ENCODE measurements at places on chromosomes 16 and 17.

- DNase-seq: no peak
These were observed 5.4 kb downstream of the ZCCHC14 start for GRCh38 chr16:87487361-87487924.

DNA sequence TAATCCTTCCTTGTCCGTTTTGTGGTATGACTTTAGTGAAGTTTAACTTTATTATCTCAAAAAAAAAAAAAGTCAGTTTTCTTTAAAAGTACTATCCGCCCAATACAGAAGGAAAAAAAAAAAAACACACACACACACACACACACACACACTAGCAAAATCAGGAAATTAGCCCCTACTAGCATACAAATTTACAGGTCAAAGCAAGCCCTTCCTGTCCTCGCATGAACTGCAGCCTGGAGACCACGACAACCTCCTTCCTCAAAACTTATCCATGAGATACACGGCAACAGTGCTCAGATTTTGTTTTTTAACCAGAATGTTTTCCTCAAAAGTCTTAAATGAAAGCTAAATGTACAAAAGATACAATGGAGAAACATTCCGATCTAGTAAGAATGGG lies 16.2 kb downstream of the NCOR1 start:
- no peak for DNase-seq

DNA sequence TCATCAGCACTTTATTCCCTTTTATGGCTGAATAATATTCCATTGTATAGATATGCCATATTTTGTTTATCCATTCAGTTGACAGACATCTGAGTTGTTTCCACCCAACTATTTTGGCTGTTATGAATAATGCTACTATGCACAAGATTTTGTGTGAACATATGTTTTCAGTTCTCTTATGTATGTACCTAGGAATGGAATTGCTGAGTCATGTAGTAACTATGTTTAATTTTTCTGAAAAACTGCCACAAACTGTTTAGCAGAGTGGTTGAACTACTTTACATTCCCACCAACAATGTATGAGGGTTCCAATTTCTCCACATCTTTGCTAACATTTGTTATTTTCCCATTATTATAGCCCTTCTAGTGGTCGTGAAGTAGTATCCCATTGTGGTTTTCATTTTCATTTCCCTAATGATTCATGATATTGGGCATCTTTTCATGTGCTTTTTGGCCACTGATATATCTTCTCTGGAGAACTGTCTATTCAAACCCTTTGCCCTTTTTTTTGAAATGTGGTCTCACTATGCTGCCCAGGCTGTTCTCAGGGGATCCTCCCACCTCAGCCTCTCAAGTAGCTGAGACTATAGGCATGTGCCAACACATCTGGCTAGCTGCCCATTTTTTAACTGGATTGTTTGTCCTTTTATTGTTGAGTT lies 26.3 kb downstream of the SMURF2 start:
- no peak for DNase-seq

DNA sequence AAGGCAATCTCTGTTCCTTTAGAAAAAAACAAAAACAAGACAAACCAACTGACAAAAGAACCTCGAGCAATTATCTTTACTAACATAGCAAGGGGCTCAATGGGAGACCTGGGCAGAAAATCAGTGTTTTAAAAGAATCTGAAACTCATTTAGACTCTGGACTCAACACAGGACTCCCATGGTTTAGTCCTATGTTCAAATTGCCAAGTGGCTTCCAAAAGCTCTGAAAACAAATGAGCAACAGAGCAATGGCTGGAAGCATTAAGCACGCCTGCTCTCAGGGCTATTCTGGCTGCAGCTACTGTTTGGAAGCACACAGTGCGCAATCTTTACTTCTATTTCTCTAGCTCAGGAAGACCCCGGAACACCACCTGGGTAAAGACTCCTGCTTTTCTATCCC lies 162.0 kb downstream of the AATF start:
- DNase-seq: no peak

DNA sequence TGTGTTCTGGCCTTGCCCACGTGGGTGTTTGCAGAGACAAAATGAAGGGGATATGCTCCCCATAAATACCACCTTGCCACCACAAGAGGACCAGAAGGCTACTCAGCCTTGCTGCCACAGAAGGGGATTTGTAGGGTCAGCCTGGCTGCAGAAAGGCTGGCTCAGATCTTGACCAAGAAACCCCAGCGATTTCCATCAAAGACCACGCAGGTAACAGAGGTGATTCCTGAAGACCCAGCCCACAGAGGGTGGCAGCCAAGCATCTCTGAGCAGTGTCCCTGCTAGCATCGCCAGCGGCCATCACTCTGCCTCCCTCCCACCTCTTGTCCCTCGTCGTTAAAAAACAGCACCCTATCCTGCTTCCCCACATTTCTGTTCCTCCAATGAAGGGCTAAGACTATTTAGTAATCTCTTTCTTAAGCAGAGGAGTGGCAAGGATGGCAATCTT lies 54.9 kb downstream of the BEAN1 start:
- DNase-seq: no peak

DNA sequence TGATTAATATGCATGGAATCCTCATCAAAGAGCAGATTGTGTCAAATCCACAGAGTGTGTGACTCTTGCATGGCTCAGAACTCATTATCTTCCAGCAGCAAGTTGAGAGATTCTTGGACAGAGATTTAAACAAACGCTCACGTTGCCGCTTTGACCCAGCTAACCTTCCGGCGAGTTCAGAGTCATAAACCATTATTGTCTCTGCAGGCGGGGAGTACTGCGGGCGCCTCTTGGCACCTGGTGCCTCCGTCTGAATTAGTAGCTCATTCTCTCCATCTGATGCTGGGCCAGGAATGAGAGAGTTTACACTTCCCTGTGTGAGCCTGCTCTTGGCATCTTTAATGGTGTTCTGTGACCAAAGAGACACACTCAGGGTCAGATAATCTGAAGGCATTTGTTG lies 138.6 kb upstream of the WSCD1 start:
- DNase-seq: no peak

DNA sequence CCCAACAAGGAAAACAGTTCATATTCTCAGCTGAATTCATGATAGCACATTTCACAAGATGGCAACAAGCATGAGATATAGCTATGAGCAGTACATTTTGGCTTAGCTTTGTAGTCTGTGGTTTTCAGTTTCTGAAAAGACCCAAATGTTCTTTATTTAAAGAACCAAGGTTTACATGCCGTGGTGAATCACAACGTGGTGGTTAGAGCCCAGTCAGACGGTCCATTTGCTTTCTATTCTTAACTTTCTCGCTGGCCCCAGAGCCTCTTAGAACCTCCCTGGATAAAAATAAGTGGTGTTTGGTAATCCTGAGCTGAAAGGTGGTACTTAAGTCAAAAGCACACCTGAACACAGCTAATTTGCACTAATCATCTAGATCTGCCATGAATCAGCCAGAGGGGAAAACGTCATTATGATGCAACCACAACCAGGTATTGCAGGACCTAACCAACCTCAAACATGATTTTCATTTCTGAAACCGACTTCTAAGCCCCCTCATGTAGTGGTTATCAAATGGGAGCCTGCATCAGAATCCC lies 18.6 kb upstream of the HAPSTR1 start:
- no peak for DNase-seq

- DNase-seq: no peak
These were observed 681.9 kb downstream of the CDH11 start for GRCh38 chr16:64440005-64440404.

DNA sequence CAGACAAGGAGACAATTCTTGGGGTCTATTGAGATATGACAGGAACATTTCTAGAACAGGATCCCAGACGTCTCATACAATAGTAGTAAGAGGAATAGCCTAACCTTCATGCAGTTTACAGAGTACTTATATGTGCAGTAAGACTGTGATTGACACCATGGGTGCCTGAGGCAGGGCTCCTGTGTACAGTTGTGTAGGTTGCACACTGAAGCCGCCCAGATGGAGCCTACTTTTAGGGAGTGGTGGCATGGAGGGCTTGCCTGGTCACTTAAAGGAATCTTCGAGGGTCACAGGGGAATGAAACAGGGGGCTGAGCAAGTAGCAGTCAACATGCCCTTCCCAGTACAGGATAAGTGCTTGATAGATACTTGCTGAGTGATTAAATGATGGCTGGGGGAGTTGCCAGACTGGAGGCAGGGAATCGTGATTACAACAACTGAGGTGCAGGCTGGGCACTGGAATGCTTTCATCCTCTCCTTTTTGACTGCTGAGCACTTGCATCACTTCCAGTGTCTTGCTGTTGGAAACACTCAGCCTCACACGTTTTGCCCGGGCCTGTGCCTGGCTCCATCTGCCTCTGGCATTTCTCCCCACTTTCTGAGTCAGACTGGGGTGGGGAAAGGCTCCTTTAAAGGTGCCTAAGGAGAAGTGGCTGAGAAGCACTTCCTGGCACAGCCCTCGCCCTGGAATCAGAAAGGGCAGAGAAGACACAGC lies 71.0 kb downstream of the COPRS start:
- DNase-seq: no peak

- DNase-seq: no peak
These were observed 40.0 kb upstream of the ABCA10 start for GRCh38 chr17:69268543-69269014.

GRCh38 chr16:29926711-29927052 lies 656 bp upstream of the KCTD13 start:
- no peak for DNase-seq

DNA sequence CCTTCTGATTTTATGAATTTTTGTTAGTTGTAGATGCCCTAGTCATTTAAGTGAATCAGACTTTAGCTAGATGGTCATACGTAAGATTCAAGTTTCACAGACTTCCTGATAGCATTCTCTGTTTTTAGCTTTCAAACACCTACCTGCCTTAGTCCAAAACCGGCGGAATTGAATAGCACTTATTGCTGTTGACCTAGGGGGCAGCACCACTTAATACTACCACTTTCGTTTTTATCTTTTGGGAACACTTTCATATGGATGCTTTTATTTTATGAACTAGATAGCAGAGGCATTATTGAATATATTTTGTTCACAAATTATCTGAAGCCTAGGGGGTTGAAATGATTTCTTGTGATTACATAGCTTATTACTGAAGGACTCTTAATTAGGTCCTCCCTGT lies 31.5 kb downstream of the TADA2A start:
- DNase-seq: no peak

GRCh38 chr16:81469183-81469677 lies 24.6 kb downstream of the CMIP start:
- no peak for DNase-seq

GRCh38 chr16:63981639-63982038 lies 1140.2 kb downstream of the CDH11 start:
- DNase-seq: no peak
